Astrocyte (in vitro differentiated cells and primary cell): ENCODE measurements at places on chromosomes 12 and 14. TPM values are rescaled to one million over a fixed set of nuclear protein-coding genes. Genes with fewer than 3 reads are reported as not detected.

TRAFD1 gene
- 35.6 TPM in 2 replicates for total RNA-seq

CCDC175 gene
- total RNA-seq: not detected in 2 replicates

GRCh38 chr14:76456200-76456599 is 80.3 kb downstream of the ESRRB start:
- no peak for DNase-seq
- H3K4me3 ChIP-seq: no peak overlapping the region
- H3K36me3 ChIP-seq: no peaks in the 10 kb centered on the region
- H3K27me3 ChIP-seq: no peaks in the 10 kb centered on the region
- no peak overlapping the region for H3K27ac ChIP-seq
- H3K4me1 ChIP-seq: no peaks in the 10 kb centered on the region

GRCh38 chr12:38977132-38977531 is 71.7 kb upstream of the CPNE8 start:
- no peaks in the 10 kb centered on the region for H3K36me3 ChIP-seq
- no peaks in the 10 kb centered on the region for H3K27me3 ChIP-seq
- no peak for DNase-seq
- H3K27ac ChIP-seq: no peak overlapping the region
- no peaks in the 10 kb centered on the region for H3K4me1 ChIP-seq
- no peak overlapping the region for H3K4me3 ChIP-seq

DNA sequence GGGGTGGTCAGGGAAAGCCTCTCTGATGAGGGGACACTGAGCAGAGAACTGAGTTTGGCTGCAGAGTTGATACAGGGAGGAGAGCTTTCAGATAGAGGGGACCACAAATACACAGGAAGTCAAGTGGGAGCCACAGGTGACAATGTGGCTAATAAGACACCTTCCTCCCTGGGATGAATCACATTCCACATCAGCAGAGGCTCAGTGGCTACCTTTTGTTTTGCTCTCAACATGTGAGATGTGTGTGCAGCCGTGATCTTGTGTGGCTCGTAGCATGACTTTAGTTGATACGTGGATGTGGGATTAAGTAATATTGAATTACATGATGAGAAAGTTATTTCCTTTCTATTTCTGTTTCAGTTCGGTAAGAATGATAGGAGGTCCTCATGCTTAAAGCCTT is 7.5 kb downstream of the CRADD start:
- H3K27ac ChIP-seq: no peak overlapping the region
- DNase-seq: no peak
- no peak overlapping the region for H3K4me3 ChIP-seq
- H3K36me3 ChIP-seq: no peaks in the 10 kb centered on the region
- H3K27me3 ChIP-seq: no peaks in the 10 kb centered on the region

DNA sequence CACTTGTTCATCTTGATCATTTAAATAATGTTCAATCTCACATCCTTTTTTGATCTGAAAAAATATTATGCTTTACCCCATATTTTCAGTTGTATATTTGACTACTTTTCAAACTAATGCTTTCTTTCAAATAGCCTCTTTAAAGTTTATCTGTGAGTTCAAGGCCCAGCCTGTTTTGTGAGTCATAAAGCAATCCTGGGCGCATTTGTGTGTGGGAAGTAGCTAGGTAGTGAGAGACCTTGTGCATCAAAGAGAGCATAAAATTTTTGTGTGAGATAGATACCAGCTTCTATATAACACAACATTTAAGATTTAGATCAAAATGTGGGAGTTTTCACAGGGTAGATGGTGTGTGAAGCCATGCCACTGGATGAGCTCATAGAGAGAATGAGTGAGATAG is 405.6 kb downstream of the NAV3 start:
- H3K4me1 ChIP-seq: no peaks in the 10 kb centered on the region
- peak; percentile 12 for DNase-seq
- H3K27me3 ChIP-seq: no peaks in the 10 kb centered on the region
- H3K27ac ChIP-seq: no peak overlapping the region
- no peak overlapping the region for H3K4me3 ChIP-seq

DNA sequence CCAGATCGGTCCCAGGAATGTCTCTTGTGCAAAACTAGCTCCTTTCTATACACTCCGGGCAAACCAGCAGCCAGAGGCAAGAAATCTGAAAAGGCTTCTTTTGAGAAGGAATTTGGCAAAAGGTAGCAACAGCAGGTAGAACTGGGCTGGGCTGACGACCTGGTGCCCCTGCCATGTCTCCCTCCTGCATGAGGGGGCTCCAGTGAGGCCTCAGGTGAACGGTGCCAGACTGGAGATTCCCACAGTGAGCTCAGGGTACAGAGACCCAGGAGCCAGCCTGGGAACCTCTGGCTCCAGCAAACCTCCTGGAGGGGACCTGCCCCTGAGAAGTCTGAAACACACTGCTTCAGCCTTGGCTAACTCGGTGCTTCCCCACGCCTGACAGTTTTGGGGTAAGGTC is 10.8 kb downstream of the ITPK1 start:
- H3K27me3 ChIP-seq: no peaks in the 10 kb centered on the region
- no peak overlapping the region for H3K4me3 ChIP-seq
- H3K36me3 ChIP-seq: no peaks in the 10 kb centered on the region
- H3K27ac ChIP-seq: no peak overlapping the region

- H3K36me3 ChIP-seq: no peaks in the 10 kb centered on the region
- DNase-seq: no peak
- peaks cover 25% of the 10 kb centered on the region for H3K4me1 ChIP-seq
- H3K27me3 ChIP-seq: no peaks in the 10 kb centered on the region
- H3K27ac ChIP-seq: no peak overlapping the region
Observed at GRCh38 chr12:27338473-27338872, 5.8 kb downstream of the BMAL2 start.

DNA sequence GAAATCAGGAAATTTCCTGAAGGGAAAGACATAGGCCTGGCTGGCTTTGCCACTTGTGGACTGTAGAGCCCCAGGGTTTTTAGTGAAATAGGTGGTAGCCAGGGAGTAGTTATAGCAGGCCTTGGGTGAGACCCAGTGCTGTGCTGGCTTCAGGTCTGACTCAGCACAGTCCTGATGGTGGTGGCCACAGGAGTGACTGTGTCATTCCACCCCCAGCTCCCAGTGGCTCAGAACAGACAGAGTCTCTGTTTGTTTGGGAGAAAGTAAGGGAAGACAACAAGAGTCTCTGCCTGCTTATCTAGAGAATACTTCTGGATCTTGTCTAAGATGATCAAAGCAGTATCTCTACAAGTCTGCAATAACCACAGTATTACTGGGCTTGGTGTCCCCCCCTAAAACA is 27.5 kb upstream of the OR6J1 start:
- H3K27me3 ChIP-seq: peaks cover 2% of the 10 kb centered on the region
- no peak overlapping the region for H3K27ac ChIP-seq
- no peak overlapping the region for H3K4me3 ChIP-seq
- H3K4me1 ChIP-seq: peaks cover 9% of the 10 kb centered on the region
- DNase-seq: no peak

DNA sequence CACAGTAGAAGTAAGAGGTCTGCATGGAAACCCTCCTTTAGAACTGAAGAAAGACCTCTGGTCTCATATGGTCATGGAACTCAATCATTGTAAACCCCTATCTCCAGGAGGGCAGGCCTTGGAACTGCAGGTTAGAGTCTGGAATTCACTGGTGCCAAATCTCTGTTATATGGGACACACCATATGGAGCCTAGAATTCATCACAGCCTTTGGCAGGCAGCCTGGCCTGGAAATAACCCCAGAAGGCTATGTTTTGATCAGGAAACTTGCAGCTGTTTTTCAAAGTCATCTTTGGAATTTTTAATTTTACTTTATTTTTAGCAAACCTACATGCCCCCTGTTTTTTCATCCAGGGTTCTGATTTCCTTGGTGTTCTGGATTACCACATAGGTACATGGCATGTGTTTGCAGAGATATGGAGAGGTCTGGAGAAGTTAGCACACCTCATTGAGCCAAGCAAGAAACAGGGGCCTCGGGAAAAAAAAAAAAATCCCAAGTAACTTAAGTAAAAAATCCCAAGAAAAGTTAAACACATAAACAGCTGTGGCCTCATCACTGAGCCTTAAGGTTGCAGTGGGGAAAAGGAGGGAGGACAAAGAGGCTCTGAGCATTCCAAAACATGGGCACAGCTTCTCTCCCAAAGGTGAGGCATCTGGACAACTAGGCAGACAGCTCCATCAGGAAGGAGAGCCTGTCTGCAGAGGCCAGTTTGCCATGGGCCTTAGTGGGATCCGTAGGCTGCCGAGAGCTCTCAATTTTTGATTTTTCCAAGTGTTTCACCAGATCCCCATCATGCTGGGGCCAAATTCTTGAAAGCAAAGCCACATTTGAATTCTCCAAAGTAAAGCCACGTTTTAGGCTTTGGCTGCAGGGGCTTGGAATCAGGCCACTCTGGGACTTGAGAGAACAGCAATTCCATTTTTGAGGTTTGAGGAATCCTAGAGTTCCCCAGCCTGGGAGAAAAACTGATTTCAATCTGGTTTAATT is 339.6 kb upstream of the TBX3 start:
- H3K27ac ChIP-seq: no peak overlapping the region
- no peak overlapping the region for H3K4me3 ChIP-seq
- no peaks in the 10 kb centered on the region for H3K36me3 ChIP-seq
- H3K4me1 ChIP-seq: no peaks in the 10 kb centered on the region

DNA sequence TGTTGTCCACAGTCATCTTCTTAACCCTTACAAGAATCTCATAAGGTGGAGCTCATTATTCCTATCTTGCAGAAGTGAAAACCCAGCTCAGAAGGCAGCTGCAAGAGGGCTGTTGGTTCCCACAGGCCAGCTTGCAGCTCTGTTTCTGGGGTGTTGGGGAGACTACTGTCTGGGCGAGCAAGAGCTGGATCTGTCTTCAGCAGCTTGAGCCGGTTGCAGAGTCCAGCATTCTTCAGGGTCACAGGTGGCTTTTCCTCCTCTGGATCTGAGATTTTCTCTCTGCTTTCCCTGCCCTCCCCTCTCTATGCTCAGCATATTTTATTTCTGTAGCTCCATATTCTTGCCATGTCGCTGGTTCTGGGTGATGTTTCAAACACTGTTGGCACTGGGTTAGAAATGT is 87.4 kb downstream of the PAPOLA start:
- H3K27ac ChIP-seq: no peak overlapping the region
- H3K4me3 ChIP-seq: no peak overlapping the region
- H3K36me3 ChIP-seq: no peaks in the 10 kb centered on the region

- H3K4me3 ChIP-seq: no peak overlapping the region
- H3K4me1 ChIP-seq: peaks cover 28% of the 10 kb centered on the region
- H3K36me3 ChIP-seq: no peaks in the 10 kb centered on the region
- peak overlapping the region; percentile 94 for H3K27ac ChIP-seq
- DNase-seq: peak; percentile 19
Observed at GRCh38 chr12:76719171-76720041, 44.5 kb upstream of the ZDHHC17 start.

DNA sequence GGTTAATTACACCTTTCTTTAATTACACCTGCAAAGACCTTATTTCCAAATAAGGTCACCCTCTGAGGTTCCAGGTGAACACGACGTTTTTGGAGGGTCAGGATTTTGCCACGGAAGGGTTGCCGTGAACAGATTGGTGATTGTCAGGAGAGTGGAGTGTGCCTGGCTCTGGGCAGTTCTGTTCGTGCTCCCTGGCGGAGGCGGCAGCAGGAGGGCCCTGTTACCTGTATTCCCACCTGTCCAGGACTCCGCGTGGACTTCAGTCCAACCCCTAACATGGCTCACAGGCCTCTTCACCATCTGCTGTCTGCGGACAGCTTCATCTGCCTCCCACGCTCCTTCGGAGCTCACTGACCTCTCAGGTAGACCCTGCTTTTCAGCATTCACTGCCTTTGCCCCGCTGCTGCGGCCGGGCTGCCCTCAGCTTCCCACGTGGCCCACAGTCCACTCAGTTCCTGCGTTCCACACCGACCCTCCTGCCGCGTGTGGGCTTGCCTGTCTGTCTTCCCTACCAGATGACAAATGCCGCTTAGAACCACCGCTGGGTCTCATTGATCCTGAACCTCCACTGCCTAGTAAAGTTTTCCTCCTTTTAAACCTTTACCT is 187.5 kb upstream of the DIO3 start:
- no peak overlapping the region for H3K4me3 ChIP-seq
- H3K36me3 ChIP-seq: no peaks in the 10 kb centered on the region
